ENCODE measurements at places on chromosomes 6 and 20. TPM values are rescaled to one million over a fixed set of nuclear protein-coding genes. Genes with fewer than 3 reads are reported as not detected.

MACROD2 gene
- 9.3 TPM for total RNA-seq

GRCh38 chr6:85458782-85459181 lies 8.9 kb downstream of the NT5E start:
- DNase-seq = no peak

GRCh38 chr6:55652429-55652828 lies 73.4 kb upstream of the HMGCLL1 start:
- DNase-seq = no peak

- no peak for DNase-seq
Measured at GRCh38 chr20:32762754-32763201, 593 bp downstream of the DNMT3B start.

DNA sequence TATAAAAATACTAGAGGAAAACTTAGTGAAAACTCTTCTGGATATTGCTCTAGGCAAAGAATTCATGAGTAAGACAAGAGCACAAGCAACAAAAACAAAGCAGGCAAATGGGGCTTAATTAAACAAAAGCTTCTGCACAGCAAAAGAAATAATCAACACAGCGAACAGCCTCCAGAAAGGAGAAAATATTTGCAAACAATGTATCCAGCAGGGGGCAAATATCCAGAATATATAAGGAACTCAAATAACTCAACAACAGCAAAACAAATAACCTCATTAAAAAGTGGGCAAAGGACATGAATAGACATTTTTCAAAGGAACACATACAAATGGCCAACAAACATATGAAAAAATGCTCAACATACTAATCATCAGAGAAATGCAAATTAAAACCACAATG lies 17.1 kb upstream of the HECA start:
- no peak for DNase-seq

DNA sequence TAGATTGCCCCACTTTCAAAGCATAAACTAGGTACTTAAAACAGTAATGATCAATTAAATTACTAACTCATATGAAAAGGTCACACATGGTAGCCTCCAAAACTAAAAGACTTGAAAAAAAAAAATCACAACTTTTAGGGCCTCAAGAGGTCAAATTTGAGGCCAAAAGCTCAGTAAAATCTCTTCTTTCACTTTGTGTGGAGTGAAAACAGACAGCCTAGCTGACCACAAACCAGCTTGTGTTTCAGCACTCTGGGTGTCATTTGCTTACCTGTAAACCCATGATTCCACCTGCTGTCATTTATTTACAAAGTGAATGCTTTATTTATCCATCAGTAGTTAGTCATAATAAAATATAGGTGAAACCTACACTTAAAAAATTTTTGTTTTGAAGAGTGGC lies 34.0 kb downstream of the GNAS start:
- DNase-seq = no peak

DNA sequence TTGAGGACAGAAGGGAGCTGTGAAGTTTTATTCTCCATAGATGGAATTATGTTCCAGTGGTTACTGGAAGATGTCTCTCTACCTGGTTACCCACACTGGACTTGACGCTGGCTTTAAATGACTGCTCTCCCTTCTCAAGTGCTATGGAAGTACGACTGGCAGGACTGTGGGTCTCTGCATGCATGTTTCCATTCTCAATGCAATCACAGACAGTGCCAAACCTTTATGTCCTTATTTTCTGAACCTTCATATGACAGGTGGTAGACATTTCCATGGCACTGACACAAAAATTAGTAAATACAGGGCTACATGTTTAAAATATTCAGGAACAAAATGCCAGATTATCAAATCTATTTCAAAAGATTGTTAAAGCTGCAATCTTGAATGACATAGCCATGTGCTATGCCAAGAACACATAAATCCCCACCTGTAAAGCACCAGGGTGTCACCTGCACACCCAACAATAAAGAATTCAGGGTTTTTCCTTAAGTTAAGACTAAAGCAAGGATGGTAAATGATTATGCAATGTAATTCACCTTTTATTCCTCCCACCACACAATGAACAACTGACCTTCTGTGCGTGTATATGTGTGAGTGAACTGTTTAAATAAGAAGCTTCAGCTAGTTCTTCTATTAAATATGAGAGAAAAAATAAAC lies 153.3 kb upstream of the ENPP5 start:
- DNase-seq = no peak
